ENCODE measurements at places on chromosomes 13 and 19.

DNA sequence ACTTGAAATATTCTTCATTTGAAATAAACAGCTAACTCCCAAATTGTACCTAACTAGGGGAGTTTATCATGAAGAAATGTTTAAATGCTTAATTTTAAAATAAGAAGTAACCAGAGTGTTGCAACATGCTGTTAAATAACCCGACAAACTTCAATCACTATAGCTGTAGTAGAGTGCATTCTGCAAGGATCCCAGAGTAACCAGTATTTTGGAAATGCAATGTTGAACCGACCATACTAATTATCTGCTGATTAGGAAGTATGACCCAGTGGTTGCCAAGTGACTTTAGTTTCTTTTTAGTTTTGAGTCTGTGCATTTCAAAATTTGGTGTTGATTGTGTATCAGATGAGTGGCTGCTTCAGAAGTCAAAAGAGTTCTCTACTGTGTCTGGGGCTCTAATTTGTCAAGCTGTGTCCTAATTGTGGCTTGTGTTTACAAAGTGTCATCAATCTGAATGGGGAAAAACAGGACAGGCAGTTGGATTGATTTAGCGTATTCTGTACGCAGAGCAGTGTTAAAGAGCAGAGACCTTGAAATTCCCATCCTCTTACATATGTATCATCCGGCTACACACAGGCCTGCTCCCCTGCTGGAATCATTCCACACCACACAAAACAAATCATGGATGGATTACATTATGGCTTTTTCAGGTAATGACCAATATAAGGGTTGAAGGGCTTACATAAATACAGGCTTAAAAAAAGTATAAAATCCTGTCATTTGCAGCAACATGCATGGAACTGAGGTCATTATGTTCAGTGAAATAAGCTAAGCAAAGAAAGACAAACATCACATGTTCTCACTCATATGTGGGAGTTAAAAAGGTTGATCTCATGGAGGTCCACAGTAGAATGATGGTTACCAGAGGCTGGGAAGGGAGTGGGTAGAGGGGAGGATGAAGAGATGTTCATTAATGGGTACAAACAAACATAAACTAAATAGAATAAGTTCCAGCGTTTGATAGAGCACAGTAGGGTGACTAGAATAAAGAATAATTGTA lies 351.5 kb downstream of the KLF12 start:
- peak; percentile 44 for DNase-seq

GRCh38 chr13:97339988-97340749 lies 93.8 kb upstream of the RAP2A start:
- DNase-seq, result no peak

DNA sequence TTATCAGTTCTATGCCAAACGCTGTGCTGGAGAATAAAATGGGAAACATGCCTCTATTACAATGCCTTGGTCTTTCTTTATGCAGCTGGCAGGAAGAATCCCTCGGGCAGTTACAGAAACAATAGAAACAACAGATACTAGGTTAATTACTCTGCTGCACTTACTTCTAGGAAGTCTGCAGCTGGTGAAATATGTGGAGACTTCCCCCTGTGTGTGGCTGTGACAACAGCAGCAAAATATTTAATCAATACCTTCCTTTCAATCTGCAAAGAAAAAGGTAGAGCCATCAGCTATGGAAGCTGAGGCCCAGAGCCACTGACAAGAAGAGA lies 9.9 kb downstream of the STOML3 start:
- DNase-seq, result no peak

DNA sequence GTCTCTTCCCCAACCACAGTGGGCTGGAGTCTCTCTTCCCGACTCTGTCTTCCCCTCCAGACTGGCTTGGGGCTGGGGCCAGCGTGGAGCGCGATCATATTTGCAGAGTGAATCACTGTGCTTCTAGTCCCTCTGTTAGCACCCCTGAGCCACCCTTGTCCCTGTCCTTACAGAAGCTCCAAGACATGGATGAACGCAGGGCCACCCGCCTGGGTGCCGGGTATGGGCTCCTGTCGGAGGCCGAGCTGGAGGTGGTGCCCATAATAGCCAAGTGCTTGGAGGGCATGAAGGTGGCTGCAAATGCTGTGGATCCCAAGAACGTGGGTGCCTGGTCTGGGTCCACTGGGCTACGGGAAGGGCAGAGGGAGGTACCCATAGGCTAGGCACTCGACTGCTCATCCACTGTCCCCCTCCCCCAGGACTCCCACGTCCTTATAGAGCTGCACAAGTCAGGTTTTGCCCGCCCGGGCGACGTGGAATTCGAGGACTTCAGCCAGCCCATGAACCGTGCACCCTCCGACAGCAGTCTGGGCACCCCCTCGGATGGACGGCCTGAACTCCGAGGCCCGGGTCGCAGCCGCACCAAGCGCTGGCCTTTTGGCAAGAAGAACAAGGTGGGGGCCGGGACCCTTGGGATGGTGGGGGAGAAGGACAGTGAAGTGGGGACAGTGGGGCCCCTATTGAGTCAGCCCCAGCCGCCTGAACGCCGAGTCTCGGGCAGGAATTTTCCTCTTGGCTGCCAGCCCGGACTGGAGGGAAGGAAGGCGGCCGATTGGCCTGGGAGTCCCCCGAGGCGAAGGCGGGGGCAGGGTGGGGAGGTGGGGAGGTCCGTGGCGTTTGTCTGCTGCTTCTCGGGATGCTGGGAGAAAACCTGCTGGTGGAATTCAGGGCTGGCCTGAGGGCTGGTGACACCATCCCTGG lies 5.2 kb downstream of the TRIP10 start:
- DNase-seq, result peak; percentile 76

GRCh38 chr13:99896369-99897075 lies 75.0 kb downstream of the ZIC5 start:
- DNase-seq, result no peak

- DNase-seq, result no peak
Measured at GRCh38 chr19:31572102-31572975, 223.1 kb upstream of the TSHZ3 start.

DNA sequence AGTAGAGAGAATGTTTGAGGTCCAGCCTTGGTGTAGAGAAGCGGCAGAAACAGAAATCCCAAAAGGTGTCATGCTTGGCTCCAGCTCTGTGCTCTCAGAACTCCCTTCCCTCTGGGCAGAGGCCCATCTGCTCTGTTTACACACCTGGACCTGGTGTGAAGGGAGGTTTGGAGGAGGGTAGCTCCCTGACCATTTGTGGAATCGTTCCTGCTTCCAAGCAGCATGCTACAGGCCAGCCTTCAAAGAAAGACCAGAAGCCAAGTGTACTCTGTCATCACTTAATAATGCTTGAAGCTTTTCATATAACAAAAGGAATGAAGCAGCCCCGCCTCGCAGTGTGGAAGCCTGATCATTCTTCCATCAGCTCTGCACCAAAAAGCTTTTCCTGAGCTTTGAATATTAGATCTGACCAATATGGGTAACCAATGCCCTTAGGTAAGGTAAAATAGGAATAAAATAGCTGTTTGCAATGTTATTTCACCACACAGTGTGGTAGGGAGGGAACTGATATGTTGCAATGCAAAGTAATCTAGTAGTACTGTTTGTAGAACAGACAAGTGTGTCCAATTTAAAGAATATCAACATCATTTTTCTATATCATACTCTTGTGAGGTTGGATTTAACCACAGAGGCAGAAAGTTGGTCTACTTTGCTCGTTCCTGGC lies 63.3 kb downstream of the ZIC5 start:
- DNase-seq, result no peak

DNA sequence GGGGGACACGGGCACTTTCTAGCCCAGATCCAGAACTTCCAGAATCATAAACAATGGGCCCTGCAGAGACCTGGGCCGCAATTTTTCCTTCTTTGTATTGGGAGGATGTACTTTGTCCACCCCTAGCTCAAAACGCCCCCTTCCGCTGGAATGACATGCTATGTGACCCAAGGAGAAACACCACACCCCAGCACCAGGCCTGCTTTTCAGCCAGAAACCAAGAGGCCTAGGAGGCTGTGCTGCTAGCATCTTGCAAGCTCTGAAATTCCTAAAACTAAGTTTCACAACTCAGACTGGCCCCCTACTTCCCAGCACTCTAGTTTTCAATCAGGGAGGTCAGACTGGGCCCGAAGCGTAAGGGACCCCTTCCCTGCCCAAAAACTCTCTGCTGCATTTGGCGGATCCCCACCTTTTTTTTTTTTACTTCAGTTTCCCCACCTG lies 538 bp downstream of the LSM4 start:
- peak; percentile 82 for DNase-seq

DNA sequence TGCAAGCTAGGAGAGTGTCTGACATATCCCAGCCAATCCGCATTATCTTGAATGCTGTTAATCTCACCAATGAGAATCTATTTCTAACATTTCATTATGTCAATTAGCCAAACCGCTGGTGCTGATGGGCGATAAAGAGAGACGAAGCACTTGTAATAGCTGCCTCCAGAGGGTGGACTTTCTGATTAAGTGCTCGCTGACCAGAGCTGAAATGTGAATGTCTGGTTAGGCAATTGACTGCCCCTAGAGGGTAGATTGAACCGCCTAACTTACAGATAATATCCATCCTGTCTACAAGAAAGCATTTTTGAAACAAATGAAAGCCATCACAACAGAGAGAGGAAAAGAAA lies 552 bp upstream of the GRWD1 start:
- DNase-seq, result peak; percentile 91

DNA sequence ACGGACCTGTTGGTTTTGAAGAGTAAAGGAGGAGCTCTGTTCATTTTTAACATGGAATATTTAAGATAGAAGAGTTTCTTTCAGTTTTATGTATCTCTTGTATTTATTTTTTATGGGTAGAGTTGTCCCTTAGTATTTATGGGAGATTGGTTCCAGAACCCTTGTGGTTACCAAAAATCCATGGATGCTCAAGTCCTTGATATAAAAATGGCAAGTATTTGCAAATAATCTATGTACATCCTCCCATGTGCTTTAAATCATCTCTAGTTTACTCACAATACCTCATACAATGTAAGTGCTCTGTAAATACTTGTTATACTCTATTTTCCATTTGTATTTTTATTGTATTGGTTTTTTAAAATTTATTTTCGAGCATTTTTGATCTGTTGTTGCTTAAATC lies 63.1 kb downstream of the TM9SF2 start:
- DNase-seq, result no peak

DNA sequence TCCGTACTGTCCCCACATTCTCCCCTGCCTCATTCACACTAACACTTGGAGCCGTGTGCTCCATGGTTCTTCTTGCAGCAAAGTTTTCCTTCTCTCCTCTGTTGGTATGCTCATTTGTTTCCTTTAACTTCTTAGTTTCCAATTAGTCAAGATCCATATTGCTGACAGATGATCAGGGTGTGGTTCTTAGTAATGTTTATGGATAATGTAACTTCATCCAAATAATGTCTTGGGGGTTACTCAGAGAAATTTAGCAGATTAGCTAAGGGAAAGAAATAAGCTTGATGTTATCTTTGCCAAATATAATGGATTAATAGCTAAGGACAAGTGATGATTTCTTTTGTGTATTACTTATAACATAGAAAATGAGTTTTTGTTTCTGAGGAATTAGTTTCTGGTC lies 174.4 kb downstream of the NUFIP1 start:
- no peak for DNase-seq

DNA sequence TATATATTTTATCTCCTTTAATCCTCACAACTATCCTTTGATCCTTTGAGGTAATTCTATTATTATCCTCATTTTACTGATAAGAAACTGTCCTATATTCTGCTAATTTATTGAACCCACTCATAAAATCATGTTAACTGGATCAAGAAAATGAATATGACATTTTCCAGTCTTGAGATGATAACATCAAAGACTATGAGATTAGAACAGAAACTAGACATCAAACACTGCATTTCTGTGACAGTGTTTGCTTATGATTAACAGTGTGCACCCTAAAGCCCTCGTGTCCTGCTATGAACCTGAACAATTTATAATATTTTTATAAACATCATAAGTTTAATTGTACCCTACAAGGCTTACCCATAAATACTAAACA lies 96.3 kb downstream of the TBC1D4 start:
- DNase-seq, result no peak

DNA sequence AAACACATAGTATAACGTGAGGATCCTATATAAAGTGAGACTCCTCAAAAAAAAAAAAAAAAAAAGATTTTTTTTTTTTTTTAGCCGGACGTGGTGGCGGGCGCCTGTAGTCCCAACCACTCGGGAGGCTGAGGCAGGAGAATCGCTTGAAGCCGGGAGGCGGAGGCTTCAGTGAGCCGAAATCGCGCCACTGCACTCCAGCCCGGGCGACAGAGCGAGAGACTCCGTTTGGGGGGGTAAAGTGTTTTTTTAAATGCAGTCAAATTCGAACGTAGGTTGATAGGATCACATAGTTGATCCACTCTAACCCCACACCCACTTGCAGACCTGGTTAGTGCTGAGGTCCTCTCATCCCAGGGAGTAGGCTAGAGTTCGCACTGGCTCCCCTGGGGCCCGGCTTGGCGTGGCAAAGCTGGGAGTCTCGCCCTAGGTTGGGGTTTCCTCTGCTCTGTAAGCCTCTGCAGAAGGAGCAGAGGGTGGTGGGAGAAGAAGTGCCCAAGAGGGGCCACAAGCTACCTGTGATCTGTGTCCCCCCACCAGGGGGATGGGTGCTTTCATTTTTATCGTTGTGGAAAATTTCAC lies 6.5 kb downstream of the RNF225 start:
- DNase-seq, result no peak

GRCh38 chr13:77298426-77298825 lies 28.5 kb downstream of the MYCBP2 start:
- no peak for DNase-seq

GRCh38 chr13:103087275-103087674 lies 21.1 kb upstream of the SLC10A2 start:
- DNase-seq, result no peak

Data from mesenchymal stem cell (in vitro differentiated cells and primary cell).